ENCODE measurements at places on chromosomes 1 and 21.

GRCh38 chr1:178959543-178960460, 65.9 kb upstream of the FAM20B start:
- no peak for DNase-seq

GRCh38 chr1:154760469-154760933, 109.6 kb downstream of the KCNN3 start:
- DNase-seq = peak; percentile 67

DNA sequence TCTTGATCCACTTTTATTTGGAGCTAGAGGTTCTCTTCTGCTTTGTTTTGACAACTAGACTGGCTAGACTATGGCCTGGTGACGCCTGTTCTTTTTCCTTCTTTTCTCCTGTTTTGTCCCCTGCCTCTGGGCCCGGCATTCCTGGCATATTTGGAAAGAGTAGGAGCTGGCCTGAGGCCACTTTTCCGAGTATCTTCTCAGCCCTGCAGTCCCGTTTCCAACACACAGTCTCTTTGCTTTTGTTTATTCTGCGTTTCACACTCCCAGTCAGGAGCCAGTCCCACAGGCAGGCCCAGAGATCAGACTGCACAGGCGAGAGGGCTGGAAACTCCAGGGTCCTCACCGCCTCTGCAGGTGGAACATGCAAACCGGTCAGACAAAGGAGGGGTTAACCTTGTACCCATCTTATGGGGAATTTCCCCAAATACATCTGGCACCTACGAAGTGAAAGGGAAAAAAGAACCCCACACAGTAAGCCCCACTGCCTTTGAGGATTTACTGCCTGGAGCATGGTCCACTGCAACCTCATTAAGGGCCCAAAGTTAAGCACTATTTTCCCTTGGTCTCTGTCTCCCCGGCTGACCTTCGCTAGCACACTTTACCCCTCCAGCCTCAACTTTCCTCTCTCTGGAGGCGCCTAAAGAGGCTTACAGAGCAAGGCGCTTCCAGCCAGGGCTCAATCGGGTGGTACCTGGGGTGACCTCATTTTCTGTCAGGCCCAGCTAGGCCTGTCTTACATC, 141.1 kb downstream of the TOMM20 start:
- no peak for DNase-seq

GRCh38 chr1:221648201-221648600, 93.7 kb downstream of the DUSP10 start:
- no peak for DNase-seq

GRCh38 chr1:244614879-244615278, 38.0 kb upstream of the DESI2 start:
- no peak for DNase-seq

DNA sequence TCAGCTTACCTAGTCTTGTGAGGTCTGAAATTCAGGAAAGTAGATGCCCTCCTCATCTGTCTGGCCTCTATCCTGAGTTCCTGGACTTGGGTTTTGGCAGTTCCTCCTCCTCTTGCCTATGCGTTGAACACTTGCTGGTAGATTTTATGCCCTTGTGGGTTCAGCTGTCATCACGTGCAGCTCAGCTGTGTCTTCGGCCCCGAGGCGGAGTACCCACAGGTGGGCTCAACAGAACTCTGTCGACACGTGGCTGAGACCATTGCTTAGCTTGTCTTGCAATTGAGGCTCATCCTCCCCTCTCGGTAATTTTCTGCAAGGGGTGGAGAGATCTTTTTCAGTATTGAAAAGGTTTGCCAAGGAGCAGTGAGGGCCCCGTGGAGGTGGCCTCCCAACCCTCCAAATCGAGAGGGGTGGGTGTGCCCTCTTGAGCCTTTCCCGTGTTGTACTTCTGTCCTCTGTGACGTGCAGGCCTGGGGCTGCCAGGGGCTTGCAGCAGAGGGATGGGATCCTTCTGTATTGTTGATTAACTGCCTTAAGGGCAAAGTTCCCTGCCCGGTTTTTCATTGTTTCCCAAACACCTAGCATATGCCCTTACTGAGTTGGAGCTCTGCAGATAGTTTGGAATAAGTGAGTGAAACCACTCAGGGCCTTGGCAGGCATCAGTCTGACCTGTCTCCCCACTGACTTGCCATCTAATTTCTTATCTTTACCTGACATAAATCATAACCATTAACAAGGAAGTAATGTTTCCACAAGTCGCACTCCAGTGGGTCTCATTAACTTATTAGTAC, 2.9 kb downstream of the CENPS start:
- DNase-seq = no peak

DNA sequence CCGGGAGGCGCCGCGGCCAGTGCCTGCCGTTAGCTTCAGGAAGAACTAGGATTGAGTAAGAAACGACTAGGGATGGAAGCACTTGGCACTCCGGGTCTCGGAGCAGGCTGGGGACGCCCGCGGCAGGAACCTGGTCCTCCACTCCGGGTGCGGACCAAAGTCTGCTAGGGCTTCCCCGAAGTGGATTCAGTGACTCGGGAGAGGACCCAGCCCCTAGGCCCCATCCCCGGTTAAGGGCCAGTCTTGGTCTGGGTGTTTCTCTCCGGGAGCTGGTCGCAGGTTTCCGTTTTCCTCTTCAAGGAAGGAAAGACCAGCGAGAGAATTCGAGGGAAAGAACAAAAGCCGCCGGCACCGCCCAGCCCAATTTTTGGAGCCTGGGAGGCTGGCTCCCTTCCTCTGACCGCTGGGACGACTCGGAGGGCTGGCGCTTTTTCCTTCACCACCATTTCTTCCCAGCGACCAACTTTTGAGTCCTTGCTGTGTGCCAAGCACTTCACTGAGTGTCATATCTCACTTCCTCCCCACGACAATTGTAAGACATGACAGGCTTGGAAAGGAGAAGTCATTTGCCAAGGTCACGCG, 16.8 kb upstream of the STMN1 start:
- DNase-seq = no peak

GRCh38 chr1:33979341-33979740, 115.5 kb downstream of the HMGB4 start:
- DNase-seq = no peak

DNA sequence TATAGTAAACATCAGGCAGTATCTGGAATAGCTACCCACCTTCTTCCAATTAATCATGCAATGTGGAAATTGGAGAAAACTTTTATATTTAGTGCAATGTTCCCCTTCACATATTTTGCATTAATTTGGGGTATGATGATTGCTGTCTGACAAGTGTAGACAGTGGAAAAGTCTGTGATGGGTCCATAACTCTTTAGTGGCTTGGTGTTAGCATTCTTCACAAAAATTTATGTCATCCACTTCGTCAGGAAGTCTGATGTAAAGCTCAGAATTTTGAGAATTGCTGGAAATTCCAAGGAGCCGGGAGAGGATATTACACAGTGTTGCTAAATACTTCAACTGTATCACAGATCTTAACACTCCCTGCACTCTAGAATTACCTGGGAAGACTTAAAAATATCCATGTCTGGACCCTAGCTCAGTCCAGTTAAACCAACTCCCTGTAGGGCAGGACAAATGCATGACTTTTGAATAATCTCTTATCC, 549.7 kb upstream of the PLXNA2 start:
- no peak for DNase-seq

- DNase-seq = no peak
Measured at GRCh38 chr1:67227196-67227595, 60.9 kb downstream of the IL23R start.

- DNase-seq = no peak
Measured at GRCh38 chr1:110003747-110004428, 19.3 kb downstream of the AHCYL1 start.

GRCh38 chr1:218090459-218090858, 194.6 kb upstream of the RRP15 start:
- no peak for DNase-seq

DNA sequence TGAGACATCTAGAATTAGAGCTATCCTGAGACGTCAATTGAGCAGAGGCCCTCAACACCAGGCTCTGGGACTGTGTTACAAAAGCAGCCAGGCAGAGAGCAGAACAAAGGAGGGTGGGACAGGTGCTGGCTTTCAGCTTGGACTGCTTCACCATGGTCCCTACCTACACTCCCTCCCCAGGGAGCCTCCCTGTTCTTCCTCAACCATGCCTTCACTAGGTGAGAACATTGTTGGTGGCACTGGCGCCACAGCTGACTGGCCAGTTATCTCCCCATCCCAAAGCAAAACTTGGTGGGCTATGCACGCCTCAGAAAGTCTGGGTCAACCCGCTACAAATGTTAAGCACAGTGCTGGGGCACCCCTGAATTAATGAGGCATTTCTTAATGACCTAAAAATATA, 87.8 kb downstream of the NMNAT2 start:
- no peak for DNase-seq

- no peak for DNase-seq
Measured at GRCh38 chr1:11207898-11208611, 18.9 kb downstream of the ANGPTL7 start.

- no peak for DNase-seq
Measured at GRCh38 chr1:164561007-164561406, 2.0 kb downstream of the PBX1 start.

DNA sequence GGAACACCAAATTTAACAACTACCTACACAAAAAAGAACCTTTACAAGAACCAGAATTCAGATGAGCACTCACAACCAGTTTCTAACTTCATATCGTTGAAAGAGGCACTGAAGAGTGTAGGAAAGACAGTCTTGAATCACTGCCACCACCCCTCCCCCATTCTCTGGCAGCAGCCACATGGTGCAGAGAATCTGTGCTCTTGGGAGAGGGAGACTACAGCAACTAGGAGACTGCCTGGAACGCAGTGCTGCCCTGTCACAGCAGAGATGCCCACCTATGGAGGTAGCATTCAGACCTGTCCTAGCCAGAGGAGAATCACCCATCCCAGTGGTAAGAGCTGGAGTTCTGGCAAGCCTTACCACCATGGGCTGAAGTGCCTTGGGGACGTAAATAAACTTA, 7.3 kb downstream of the CCN1 start:
- DNase-seq = no peak

DNA sequence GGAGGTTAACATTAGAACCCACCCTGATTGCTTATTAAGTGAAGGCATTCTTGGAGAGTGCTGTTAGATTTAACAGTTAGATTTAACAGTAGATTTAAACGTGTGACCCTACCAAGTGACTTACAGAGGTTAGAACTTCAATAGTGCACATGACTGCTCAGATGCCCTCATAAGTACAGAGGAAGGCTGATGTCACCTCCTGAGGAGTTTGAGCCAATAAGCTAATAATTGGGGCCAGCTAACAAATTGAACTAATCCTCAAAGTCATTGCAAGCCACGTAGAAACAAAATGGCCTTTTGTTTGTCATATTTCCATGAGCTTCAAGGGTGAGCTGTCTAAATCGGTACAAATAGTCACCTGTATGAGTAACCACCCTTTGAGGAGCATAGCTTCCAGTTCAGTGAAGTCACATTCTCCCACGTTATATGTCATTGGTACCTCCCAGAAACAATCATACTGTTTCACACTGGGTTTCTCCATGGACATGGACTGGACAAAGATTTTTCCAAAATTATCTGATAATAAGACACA, 11.7 kb downstream of the AVPR1B start:
- no peak for DNase-seq

GRCh38 chr1:91696321-91696720, 189.6 kb downstream of the TGFBR3 start:
- no peak for DNase-seq

Measured in stimulated activated CD8-positive, alpha-beta memory T cell treated with anti-CD3 and anti-CD28 coated beads, Interleukin-15, amount 100 ng/mL, for 48 hours (primary cell).